Non-pigmented ciliary epithelial cell (primary cell): ENCODE measurements at places on chromosomes 11 and 22.

- peak; percentile 26 for DNase-seq
These were observed 29.3 kb upstream of the PPP2R1B start for GRCh38 chr11:111795334-111795985.

GRCh38 chr11:1777737-1778136 lies 14.0 kb upstream of the CTSD start:
- DNase-seq: no peak

DNA sequence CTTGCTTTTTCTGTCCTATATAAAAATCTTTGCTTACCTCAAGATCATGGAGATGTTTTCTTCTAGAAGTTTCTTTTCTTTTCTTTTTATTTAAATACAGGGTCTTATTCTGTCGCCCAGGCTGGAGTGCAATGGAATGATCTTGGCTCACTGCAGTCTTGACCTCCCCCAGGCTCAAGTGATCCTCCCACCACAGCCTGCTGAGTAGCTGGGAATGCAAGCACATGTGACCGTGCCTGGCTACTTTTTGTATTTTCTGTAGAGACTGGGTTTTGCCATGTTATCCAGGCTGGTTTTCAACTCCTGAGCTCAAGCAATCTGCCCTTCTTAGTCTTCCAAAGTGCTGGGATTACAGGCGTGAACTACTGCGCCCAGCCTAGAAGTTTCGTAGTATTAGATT lies 45.3 kb downstream of the USP35 start:
- no peak for DNase-seq

DNA sequence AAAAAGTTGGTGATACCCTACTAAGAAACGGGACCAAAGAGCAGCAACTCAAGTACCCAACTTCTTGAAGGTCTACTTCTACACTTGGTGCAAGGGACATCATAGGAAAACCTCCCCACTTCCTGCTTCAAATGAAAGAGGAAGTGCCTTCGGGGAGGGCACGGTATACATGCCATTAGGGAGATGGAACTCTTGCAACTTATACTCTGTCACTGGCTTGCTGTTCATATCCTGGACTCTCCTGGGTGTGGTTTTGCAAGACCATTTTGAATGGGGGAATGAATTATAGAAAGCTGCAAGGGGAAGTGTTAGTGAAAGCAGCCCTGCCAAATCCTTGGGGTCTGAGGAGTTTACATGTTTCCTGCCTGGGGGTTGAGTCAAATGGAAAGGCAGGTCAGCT lies 41.9 kb downstream of the CSNK2A3 start:
- no peak for DNase-seq

- DNase-seq: no peak
These were observed 178.2 kb upstream of the CCDC90B start for GRCh38 chr11:83464160-83464944.

DNA sequence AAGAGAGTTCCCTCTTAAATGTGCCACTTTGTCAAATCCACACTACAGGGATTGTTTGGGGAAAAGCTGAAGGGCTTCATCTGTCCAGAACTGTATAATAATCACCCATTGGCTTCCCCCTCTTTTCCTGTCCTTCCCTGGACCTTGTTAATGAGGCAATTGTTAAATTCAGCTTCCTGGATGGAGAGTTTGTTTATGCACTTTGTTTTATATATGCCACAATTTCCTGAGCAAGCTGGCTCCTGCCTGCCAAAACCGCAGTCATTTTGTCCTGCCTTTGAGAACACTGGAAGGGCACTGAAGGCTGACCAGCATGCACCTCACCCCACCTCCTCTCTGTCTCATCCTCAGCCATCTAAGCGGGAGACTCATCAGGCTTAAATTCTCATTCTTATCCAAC lies 86.2 kb downstream of the MSANTD4 start:
- no peak for DNase-seq

GRCh38 chr11:117710211-117710610 lies 86.8 kb downstream of the DSCAML1 start:
- DNase-seq: no peak

- DNase-seq: no peak
These were observed 48.8 kb downstream of the MN1 start for GRCh38 chr22:27752771-27753170.

GRCh38 chr22:47113853-47114415 lies 351.5 kb downstream of the TBC1D22A start:
- DNase-seq: no peak

DNA sequence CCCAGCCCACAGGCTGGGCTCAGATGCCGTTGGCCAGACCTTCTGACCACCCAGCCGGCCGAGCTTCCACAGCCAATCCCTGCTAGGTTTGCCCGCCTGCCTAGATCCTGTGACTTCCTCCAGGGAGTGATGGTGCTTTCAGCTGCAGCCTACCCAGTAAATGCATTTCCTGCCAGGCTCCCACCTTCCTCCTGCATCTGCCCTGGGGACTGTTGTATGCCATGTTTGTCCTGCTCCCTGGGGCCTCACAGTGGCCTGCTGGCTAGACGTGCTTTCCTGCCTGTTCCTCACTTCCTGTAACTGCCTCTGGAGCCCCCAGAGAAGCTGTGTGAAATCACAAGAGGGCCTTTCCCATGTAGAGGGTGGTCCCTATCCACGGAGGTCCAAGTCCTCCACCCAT lies 86.2 kb downstream of the GALNT18 start:
- DNase-seq: no peak

DNA sequence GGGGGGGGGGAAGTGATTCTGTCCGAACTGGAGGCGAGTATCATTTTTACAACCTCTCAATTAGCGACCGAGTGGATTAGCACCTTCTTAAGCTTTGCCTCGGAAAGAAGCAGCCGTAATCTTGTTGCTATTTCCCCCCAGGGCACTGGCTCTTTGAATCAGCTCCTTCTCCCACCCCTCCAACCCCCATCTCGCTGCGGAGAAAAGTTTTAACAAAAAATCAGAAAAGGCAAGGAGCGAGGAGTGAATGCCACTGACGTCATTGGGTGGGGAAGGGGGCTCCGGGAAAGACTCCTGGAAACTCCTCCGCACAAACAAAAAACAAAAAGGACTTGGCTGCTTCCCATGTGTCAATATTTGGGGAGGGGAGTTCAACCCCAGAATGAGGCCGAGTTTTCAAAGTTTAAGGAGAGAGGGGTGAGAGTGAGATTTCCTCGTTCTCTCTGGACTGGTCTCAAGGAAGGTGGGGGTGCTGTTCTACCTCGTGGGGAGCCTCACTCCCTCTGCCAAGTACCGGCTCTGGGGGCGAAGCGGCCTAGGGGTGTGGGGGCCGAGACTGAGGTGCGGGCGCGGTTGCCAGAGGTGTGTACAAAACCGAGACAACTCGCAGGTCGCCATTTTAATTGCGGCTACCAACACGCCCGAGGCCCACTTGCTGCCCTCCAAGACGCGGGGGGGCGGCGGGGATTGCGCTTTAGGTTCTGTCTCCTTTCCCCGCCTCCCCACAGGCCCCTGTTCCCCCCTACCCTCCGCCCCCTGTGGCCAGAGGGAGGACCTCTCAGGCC lies 2.5 kb upstream of the PAX6 start:
- no peak for DNase-seq

- no peak for DNase-seq
These were observed at the start of gene CDC42BPG for GRCh38 chr11:64844330-64845128. CDC42BPG (minus strand) TSS chr11:64844653; CDS start chr11:64844569, 84 bp downstream.

DNA sequence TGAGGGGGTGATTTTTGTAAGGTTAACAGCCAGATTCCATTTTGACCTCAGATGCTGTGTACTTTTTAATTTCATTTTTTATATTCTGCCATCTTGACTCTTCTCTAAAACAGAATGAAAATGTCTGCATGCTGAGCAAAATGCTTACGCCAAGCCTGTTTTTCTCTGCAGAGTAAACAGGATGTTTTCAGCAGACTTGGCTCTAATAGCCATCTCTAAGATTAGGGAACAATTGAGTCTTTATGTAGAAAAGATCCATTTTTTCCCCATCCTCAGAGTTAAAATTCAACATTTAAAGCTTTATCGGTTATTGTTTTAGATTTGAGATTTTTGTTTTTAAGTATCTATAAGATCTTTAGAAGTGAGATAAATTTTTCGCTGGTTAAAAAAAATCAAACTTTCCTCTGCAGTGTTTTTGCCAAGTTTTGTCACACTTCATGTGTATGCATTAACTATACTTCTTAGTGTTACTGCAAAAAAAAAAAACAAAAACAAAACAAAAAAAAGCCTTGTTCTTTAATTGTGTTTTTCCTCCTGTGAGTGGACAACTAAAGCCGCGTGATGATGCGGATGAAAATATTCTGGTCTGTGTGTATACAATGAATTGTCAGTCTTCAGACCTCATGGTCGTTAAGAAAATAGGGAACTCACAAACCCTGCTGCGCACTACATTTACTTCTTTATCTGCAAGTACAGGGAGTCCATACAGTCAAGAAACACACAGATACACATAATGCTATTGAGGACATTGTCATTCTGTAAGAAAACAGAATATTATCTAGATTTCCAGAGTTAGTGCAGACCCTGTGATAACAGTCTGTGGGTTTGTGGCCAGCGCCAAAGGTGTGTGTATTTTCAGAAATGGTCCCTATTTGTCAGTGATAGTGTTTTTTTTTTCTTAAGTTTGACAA lies 17.5 kb upstream of the ADSL start:
- no peak for DNase-seq

- DNase-seq: no peak
These were observed 386.4 kb downstream of the DCDC1 start for GRCh38 chr11:30983143-30983542.

DNA sequence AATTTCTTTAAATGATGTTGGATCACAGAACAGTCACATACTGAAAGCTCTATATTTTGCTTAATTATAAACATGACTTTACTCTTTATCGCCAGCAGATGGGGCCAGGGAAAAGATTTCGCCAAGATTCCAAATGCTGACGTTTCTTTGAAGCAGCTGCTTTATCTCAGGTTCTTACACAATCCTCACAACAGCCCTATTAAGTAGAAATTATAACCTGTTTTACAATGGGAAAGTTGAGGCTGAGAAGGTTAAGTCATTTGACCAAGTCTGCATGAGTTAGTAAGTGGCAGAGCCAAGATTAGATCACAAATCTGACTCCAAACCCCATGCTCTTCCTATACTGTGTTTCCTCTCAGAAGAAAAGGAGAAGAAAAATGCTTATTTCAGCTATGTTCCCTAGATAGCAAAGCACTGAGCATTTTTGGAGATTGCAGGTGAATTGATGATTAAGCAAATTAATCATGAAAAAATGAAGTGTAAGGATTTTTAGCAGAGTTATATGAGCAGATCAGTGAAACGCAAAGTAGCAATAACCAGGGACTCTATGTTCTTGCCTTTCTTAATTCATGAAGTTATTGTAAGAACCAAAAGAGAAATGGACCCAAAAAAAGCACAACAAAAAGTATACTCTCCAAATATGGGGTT lies 79.0 kb downstream of the AASDHPPT start:
- peak; percentile 51 for DNase-seq
